ENCODE measurements at places on chromosomes 6 and 20.

DNA sequence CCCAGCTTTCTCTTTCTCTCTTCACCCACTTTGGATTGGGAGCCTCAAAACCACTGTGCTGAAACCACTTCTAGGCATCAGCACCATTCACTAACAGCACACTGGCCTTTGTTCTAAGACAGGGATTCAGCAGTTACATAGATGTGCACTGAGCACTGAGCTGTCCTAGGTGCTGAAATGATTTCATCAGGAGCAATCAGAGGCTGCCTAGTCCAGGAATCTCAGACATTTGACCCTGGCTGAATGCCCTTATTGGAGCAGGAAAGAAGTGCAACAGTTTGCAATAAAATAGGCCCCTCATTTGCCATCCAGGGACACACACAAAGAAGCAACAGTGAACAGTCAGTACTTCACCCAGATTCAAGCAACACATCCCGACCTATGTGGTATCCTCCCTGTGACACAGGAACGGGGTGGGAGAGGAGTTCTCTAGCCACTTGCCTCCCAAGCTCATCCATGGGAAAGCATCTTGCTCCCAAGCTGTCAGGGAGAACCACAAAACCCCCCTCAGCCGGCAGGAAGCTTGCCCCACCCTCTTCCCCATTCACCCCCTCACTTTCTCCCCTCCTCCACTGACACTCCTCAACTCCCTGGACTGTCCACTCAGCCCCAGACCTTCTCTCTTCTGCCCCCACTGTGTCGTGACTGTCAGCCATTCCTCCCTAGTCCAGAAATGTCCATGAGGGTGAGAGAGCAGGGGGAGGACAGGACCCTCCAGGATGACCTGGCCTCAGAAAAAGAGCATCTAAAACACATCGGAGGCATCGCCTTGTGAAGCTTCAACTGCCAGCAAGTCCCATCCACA, 304.4 kb downstream of the PREX1 start:
- DNase-seq = no peak

DNA sequence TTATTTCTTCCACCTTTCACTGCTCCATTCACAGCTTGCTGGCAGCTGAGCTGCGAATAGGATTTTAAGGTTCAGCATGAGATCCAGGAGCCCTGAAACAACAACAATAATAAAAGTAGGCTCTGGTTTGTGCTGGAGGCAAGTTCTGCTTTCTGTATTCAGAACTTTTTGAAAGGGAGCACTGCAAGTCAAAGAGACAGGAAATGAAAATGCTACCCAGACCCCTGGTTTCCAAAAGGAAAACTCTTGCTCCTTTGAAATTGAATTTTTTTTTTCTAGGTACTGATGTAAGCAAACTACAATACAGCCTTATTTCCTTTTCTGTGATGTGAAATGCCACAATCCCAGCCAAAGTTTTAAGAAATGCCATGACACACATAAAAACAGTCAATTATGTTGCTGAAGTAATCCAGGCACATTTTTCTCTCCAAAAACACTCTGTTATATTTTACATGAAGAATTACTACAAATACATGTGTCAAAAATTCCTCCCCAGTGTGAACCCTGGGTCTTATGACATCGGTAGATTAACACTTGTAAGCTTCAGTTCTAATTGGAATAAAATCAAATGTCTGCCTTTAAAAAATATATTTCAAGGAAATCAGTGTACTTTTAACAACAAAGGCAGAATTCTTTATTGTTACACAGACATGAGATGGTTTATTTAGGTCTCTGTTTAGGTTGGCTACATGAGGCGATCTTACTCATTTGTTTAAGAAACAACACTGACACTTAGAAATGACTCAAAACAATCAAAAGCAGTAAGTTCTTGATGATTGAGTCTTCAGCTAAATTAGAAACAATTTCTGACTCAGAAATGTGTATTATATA, 656.7 kb downstream of the EPHA7 start:
- DNase-seq = no peak

GRCh38 chr20:19750907-19751636, 7.0 kb upstream of the RIN2 start:
- no peak for DNase-seq

DNA sequence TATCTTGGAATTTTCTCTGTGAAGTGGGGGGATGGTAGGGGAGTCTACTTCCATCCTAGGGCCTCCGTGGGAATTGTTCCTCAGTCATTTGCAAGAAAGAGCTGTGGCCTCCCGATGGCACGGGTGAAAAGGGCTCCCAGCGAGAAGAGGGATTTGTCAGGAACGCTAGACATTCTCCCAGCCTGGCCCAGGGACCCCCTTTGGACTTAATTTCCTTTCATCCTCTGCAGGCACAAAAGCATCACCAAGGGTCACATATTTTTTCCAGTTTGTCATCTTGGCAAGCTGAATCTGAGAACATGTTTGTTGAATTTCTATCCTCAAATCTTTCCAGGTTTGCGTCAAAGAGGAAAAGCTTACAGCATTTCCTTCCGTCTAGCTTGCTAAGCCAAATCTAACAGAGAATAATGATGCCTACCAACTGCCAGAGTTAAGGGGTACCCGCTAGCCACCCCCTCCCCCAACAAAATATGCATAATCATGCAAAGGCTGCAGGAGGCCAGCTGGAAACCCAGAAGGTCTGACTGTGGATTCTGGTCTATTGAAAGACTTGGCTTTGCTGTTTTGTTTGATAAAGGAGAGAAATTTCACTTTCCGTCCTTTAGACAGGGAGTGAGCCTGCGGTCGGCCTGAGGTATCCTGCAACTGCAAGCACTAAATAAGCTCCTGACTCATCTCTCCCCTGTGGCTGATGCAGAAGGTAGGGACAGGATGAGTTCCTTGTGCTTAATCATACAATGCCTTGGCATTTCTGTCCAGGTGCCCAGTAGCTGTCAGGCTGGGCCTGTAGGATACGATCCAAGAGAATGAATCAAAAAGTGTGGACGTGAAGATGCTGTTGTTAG, 23.1 kb downstream of the PSMG4 start:
- no peak for DNase-seq

GRCh38 chr20:13099676-13100075, 90.9 kb downstream of the SPTLC3 start:
- no peak for DNase-seq

DNA sequence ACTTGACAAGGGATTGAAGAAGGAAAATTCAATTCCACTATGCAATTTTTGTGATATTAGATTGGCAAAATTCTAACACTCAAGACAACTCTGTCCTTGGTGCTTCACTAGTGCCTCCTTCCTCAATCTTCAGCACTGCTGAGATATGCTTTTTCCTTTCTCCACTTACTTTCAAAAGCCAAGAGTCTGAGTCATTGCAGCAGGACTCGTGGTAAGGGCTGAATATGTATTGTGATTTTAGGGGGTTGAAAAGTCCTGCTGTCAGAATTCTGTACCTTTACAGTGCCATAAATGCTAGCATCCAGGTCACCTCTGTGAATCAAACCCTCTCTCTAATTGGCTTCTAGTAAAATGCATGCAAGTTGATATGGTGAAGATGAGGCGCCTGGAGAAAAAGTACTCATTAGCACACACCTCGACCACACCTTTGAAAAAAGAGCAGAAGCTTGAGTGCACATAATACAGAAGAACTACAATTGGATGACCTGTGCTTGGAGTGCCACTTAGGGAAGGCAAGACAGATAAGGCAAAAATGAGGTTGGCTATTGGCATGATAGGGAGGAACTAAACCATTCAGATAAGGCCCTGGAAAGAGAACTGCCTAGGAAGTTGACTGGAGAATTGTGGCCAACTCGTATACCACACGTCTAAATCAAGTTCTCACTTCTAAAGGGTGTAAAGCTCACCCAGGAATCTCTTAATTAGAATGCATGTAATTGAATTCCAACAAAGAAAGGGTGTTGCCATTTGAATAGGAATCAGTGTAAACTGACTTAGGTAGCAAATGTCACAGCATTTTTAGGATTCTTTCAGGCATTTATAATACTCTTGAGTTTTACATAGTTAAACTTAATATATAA, 43.6 kb upstream of the FAM83B start:
- DNase-seq = no peak

- no peak for DNase-seq
These were observed 108.0 kb upstream of the C6orf118 start for GRCh38 chr6:165417278-165417865.

DNA sequence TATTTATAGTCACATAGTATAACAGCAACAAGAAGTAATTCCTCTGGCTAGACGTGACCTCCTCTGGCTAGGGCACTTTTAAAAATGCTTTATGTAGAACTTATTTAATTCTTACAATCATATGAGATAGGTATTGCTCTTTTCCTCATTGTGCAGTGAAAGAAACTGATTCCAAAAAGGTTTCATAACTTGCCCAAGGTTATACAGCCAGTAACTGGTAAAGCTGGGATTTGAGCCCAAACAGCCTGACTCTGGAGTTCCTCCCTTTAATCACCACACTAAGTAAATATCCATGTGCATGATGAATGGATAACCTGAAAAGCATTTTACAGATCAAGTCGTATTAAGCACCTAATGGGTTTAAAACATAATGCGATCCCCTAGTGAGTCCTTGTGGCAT, 214.6 kb downstream of the PRL start:
- no peak for DNase-seq

GRCh38 chr6:22056398-22056797, 240.4 kb downstream of the PRL start:
- DNase-seq = no peak

GRCh38 chr6:111959766-111960165, 86.5 kb upstream of the FYN start:
- no peak for DNase-seq

DNA sequence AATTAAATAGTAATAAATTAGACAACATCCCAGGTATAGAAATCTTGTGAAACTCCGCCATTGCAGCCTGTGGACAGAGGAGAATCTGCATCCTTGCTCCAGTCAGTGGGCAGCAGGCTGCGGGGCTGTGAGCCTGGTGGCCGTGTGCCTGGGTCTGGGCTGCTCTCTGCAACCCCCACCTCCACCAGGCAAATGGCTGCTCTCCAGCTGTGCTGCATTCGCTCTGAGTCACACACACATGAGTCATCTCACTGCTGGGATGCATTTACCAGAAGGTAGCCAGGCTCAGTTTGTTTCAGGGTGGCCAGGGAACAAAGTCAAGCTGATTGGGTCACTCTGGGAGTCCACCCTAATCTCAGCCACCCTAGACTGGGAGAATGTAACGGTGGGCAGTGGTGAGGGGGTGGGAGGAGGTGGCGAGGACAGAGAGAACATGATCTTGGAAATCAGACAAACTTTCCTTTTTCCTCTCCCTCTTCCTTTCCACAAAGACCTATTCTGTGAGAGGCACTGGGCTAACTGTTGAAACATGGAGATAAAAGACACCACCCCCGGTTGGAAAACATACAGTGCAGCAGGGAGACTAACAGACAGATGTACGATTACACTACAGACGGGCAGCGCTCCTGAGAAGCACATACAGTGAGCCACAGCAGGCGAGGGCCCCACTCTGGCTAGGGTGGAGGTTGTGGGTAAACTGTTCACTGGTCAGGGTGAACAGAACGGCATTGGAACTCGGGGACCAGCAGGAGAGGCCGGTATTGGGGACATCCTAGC, 59.2 kb downstream of the TRAM2 start:
- no peak for DNase-seq

DNA sequence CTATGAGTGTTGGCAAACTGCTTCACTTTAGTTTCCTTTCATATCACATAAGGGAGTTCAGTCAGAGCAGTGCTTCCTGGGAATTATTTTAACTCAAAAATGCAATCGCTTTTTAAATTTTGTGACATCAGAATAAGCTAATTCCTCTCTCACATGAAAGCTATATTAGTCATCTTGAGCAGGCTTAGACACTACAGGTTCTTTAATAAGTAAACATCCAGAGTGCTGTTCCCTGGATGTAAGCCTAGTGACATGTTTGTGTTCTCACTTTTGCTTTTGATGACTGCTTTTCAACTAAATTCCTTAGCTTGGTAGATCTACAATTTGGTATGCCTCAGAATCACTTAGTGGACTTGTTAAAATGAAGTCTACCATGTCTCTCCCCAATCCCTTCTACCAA, 252.7 kb upstream of the POU3F2 start:
- no peak for DNase-seq

GRCh38 chr6:31723980-31724691, 963 bp downstream of the MPIG6B start:
- DNase-seq = no peak

DNA sequence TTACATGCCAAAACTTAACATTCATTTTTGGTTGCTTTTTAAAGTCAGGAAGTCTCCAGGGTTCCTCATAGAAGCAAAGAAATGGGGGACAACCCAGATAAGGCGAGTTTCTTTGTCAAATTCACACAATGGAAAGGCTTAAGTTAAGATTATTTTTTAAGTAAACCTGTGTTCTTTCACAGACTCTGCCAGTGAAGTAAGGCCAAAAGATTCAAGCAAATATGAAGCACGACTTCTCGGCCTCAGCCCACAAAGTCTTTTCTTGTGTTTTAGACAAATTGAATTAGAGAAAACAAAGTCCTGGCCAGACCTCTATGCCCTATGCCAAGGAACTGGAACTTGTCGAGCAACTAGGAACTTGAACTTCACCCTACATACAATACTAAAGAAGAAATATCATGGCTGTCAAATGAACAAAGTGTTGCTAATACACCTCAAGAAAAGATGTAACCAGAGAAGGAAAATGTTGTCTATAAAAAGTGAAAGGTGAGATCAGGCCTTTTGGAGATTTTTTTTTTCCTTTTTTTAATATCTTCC, 540.0 kb upstream of the JARID2 start:
- no peak for DNase-seq

DNA sequence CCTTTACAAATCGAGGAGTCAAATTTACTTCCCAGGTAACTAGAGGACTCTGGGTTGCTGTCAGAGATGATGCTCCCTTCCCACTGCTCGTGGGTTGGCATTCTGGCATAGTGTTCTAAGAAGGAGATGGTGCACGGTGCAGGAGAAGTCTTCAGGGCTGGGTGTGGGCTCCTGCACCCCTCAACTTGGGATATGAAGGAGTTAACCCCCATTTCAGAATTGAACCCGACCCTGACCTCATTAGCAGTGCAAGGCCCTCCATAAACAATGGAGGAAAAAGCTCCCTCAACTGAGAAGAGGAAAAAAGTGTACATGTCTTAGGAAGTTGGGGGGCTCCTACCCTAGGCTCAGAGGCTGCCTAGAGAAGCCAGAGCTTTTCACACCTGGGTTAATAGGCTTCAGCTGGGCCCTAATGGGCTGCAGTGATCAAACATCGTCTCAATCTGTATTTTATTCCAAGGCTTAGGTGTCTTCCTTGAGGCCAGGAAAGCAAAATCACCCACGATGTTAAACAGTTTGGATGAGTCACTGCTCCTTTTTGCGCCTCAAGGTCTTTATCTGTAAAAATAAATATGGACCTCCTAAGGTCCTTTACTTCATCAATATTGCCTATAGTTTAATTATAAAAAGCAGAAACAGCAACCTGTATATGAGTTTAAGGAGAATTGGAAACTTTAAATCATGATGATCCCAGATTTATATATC, 29.4 kb downstream of the TFAP2B start:
- DNase-seq = no peak

DNA sequence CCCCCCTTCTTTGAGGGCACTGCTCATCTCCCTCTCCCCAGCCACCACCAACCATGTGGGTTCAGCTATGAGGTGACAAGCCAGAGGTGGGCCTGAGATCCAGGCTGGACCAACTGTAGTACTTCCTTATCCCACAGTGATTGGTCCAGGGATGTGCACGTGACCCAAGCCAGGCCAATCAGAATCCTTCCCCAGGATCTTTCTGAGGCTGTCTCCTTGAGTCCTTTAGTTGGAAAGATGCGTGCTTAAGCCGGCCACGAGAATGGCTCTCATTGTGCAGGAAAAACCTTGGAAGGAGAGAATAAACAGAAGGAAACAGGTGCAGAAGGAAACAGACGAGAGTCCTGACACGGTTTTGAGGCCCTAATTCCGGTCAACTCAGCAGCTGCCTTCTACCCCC, 39.2 kb downstream of the ZC3H12D start:
- DNase-seq = no peak

- DNase-seq = no peak
These were observed 26.2 kb downstream of the FOXF2 start for GRCh38 chr6:1415416-1416063.

All from stimulated activated CD4-positive, alpha-beta T cell treated with anti-CD3 and anti-CD28 coated beads, Interleukin-1b, Interleukin-23, amount 100 ng/mL, for 1 hour (primary cell).